ENCODE measurements at places on chromosomes 2 and 18.

GRCh38 chr2:145631561-145631960, 1111.6 kb upstream of the ZEB2 start:
- no peak for DNase-seq

- DNase-seq = no peak
Observed at GRCh38 chr18:62784338-62784965, 69.1 kb downstream of the PHLPP1 start.

DNA sequence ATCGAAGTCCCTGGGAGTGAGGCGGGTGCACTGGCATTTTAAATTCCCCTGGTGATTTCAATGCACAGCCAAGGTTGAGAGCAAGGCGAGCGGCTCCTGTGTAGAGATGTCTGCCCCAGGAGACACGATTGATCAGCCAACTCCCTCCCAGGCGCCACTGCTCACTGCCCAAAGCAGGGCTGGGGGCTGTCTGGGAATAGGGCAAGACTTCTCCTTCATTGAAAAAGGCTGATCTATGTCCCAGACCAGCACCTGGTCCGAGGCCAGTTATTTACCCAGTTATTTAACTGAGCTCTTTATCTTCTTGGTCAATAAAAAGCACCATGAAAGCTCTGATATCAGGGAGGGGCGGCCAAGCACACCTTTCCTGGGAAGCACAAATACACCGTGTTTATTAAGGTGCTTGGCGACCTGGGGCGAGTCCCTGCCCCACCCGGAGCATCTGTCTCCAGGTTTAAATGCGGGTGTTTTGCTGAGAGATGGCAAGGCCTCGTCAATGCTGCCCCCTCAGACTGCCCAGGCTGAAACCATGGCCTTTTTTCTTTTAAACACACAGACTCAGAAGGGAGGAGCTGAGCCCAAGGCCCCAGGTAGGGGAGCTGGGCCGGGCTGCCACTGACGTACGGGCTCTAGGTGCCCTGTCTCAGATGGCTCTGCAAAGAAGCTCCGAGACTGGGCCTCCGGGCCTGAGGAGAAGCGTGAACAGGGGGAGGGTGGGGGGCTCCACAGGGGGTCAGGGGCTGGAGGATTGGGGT, 73.9 kb upstream of the HPCAL1 start:
- no peak for DNase-seq

DNA sequence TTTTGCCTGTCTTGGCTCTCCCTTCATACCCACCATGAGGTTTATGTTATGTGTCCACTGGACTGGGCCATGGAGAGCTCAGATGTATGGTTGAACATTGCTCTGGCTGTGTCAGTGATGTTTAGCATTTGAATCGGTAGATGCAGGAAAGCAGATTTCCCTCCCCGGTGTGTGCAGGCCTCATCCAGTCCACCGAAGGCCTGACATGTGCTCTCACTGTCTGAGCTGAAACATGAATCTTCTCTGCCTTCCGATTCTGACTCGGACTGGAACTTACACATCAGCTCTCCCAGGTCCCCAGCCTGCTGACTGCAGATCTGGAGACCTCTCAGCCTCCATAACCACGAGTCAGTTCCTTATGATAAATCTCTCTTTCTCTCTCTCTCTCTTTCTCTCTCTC, 72.4 kb upstream of the SLC66A3 start:
- DNase-seq = no peak

- DNase-seq = no peak
Observed at GRCh38 chr2:105915005-105915558, 170.4 kb downstream of the NCK2 start.

DNA sequence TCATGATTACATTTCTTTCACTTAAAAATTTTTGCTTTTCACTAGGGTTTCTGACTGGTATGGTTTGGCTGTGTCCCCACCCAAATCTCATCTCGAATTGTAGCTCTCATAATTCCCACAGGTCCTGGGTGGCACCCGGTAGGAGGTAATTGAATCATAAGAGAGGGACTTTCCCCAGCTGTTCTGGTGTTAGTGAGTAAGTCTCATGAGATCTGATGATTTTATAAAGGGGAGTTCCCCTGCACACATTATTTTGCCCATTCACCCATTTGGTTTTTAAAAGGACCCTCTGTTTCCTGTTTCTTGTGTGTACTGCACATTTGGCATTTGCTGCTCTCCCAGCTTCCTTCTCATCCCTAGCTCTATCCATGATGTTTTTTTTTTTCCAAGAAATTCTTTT, 27.8 kb upstream of the NETO1 start:
- no peak for DNase-seq

GRCh38 chr18:32707586-32707985, 65.2 kb downstream of the KLHL14 start:
- no peak for DNase-seq

DNA sequence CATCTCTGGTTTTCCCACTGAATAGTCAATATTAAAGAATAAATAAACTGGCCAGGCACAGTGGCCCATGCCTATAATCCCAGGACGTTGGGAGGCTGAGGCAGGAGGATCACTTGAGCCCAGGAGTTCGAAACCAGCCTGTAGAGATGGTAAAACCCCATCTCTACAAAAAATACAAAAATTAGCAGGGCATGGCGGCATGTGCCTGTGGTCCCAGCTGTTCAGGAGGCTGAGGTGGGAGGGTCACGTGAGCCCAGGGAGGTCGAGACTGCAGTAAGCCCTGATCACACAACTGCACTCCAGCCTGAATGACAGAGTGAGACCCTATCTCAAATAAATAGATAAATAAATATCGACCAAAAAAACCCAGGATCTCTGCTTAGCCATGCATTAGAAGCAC, 50.2 kb upstream of the BIN1 start:
- no peak for DNase-seq

GRCh38 chr2:117411983-117412382, 402.5 kb upstream of the DDX18 start:
- DNase-seq = no peak

DNA sequence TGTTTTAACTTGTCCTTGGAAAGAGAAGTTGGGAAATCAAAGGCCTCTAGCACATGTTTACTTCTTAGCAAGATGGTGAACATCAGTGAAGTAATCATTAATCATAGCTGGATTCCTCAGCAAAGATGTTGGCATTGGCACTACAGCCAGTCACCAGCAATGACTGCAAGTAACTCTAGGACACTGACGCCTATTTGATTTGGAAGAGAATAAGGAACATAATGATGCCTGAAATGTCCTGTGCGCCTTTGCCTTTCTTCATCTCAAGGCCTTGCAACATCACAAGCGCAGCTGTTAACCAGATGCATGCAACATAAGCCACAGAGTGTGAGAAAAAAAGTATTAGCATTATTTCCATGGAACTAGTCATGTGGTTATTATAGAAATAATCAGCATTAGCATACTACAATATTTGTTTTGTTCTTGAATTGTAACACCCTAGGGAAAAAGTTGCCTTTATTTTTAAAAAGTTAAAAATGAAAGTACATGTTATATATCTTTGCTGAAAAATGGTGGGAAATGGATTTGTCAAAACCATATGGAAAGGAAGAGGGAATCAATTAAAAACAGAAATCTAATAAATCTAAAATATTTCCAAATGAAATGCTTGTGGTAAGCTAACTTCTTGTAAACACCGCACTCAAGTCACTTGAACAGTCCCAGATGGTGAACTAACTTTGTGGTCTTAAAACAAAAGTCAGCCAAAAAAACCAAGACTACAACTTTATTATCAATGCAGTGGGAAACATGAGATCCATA, 55.6 kb downstream of the THADA start:
- DNase-seq = no peak

DNA sequence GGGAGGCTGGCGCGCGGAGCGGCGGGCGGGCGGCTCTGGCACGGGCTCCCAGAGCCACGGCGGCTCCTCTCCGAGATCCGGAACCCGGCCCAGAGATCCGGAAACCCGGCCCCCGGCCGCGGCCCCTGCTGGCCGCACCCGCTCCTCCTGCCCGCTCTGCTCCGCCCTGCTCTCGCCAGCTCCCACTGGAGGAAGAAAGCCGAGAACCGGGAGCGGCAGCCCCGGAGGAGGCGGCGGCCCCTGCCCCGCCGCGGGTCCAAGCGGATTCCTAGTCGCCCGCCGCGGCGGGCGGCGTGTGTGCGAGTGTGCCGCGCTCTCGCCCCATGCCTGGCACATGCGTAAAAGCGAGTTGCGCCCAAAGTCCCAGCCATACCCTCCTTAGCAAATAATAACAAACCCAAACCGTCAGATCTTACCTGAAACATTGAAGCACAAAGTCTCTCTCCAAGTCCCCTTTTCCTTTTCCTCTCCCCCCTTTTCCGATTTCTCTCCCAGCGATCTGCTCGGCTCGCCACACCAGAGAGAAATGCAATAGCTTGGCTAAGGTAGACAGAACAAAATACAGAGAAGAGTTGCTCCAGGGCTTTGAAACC, 108.7 kb upstream of the KCTD1 start:
- peak; percentile 54 for DNase-seq

DNA sequence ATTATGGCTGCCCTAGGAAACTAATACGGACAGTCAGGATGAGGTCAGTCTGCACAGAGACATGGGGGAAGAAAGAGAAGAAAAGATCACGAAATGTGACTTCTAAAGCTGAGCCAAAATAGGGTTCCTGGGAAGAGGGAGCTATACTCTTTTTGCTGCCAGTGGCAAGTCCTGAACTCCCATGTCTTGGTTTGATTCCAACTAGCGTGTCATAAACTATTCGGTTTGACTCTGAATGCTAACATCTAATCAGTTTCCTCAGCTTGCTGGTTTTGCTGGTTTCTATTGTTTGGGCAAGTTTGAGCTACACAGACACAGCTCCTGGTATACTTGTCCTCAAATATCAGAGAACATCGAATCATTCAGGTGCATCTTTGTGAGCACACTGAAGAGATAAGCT, 80.5 kb upstream of the CYP1B1 start:
- DNase-seq = no peak

- DNase-seq = peak; percentile 52
Observed at GRCh38 chr2:237533668-237534161, 32.7 kb upstream of the PRLH start.

- no peak for DNase-seq
Observed at GRCh38 chr2:83051538-83052170, 1407.4 kb downstream of the SUCLG1 start.

GRCh38 chr2:36530178-36530982, 67.6 kb downstream of the FEZ2 start:
- DNase-seq = no peak

DNA sequence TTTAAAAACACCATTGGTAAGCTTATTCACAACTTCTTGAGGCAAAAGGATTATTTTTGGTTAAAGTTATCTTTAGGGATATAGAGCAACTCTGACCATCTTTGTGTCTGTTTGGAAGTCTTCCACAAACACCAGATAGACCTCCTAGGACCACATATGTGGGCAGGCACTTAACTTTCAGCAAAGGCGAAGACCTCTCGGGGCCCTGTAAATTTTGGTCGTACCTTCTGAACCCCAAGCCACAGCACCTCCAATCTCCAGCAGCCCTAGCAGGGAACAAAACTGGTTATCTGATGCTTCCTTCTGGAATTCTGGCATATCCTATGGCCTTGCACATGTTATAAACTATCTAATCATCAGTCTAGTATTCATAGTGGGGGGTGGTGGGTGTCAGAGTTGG, 114.8 kb downstream of the MBD5 start:
- DNase-seq = no peak

DNA sequence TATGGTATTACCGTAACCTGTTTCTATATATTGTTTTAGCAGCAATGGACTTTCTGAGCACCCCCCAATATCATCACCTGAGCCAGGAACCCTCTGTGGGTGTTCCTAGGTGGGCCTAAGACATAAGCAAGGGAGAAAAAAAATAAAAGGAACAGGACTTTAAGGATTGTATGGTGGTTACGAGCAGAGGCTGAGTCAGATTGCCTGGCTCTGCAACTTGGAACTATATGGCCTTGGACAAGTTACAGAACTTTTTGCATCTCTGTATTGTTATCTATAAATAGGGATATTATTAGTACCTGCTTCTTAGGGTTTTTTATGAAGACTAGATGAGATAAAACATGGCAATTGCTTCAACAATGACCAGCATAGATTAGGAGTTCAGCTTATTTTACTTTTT, 34.9 kb downstream of the MFSD6 start:
- no peak for DNase-seq

DNA sequence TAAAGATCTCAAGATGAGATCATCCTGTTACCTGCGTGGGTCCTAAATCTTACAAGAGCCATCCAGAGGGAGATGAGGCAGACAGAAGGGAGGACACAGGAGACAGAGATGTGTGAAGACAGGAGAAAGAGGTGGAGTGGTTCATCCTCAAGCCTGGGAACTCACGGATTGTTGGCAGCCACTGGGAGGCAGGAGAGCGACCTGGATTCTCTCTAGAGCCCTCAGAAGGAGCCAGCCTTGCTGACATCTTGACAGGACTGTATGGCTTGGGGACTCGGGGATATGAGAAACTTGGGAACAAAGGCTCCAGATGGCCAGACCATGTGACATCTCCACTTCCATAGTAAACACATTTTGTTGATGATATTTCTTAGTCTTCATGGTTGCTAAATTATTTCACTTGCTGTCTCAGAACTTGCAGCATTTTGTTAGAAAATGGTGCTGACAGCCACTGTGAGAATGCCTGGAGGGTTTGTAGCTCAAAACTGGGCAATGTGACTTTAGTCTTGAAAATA, 57.8 kb upstream of the MC2R start:
- DNase-seq = no peak

- DNase-seq = no peak
Observed at GRCh38 chr18:59987102-59987501, 87.3 kb downstream of the PMAIP1 start.

- DNase-seq = no peak
Observed at GRCh38 chr2:165568361-165568760, 98.9 kb downstream of the CSRNP3 start.

GRCh38 chr2:105032476-105032875, 5.4 kb upstream of the MRPS9 start:
- no peak for DNase-seq

DNA sequence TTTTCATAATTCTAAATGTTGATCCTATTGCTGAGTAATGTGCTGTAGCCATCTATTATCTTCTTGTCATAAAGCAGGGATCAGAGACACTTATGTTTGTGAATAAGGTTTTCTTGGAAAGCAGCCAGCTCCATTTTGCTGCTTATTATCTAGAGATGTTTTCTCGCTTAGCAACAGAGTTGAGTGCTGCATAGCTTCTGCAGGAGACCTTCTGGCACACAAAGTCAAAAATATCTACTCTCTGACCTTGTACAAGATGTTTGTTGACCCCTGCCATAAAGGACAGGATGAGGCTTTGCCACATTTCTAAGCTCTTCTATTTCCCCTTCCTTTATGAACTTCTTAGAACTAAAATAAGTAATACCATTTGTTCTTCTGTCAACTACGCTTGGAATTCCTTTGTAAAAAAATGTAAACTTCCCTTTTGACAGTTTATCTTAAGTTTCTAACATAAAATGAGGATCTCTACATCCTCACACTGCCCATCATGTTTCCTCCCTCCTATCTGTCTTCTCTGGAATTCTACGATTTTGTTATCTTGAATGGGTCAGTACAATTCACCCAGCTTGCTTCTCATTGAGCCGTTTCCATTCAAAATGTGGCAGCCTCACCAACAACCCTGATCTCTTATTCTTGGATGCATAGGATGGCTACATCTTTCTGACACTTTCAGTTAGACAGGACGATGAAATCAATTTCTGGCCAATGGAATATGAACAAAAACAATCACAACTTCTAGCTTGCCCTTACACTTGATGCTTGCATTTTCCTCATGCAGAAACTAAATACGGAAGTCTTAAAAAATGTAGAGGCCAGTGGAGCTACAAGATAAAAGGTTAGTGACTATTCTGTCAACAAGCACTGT, 1377.0 kb downstream of the SUCLG1 start:
- DNase-seq = no peak

GRCh38 chr2:8685697-8686358, 4.0 kb downstream of the ID2 start:
- peak; percentile 60 for DNase-seq

- DNase-seq = no peak
Observed at GRCh38 chr2:138121666-138122661, 157.7 kb downstream of the HNMT start.

GRCh38 chr2:47569658-47570475, 166.9 kb downstream of the MSH2 start:
- no peak for DNase-seq
